ENCODE measurements at places on chromosomes 5 and 9. TPM values are rescaled to one million over a fixed set of nuclear protein-coding genes. Genes with fewer than 3 reads are reported as not detected.

The TAS2R1 gene
- not detected for polyA plus RNA-seq

The SLC46A2 gene
- 0.12 TPM for polyA plus RNA-seq

The SYK gene
- 33.3 TPM for polyA plus RNA-seq

The CCL19 gene
- polyA plus RNA-seq = not detected

The BSPRY gene
- polyA plus RNA-seq = 9.6 TPM

The IL33 gene
- 8.9 TPM for polyA plus RNA-seq

The NKD2 gene
- polyA plus RNA-seq = 12.9 TPM

The HARS2 gene
- 47.5 TPM for polyA plus RNA-seq

The RNF130 gene
- 69.1 TPM for polyA plus RNA-seq

The PCDHB3 gene
- polyA plus RNA-seq = 2.6 TPM

DNA sequence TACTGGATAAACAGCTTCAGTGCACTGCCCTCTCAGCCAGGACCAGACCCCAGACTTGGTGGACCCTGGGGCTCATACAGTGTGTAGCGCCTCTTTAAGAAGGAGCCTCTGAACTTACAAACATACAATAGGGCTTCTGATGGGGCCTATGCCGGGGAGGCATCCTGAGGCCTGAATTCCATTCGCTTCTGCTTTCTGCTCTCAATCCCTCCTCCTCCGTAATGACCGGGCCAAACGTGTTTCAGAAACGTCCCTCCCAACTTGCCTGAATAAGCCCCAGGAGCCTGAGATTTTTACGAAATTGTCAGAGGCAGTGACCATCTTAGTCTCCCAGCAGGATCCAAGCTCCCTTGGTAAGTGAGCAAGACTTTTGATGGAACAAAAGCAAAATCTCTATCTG is 128.1 kb upstream of the BOD1 start:
- no peak for DNase-seq

GRCh38 chr5:168339109-168339771 is 47.8 kb downstream of the WWC1 start:
- no peak for DNase-seq

DNA sequence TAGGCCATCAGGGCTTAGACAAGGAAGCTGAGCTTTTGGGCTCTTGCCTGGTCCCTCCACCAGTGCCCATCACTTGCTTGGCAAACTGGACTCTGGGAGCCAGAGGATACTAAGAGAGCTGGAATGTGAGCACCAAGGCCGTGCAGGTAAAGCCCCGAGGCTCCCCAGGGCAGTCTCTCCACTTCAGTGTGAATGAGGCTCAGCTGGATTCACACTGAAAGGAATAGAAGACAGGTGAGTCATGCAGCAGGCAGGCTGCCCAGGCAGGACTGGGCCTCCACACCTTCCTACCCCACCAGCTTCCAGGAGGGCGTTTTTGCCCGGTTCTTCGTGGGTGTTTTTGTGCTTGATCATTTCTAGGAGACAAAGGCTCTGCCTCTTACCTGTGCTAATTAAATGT is 7.3 kb upstream of the CTSV start:
- no peak for DNase-seq

- DNase-seq = no peak
Measured at GRCh38 chr9:37801287-37801850, 772 bp downstream of the DCAF10 start.

GRCh38 chr9:19320495-19320894 is 59.5 kb downstream of the RPS6 start:
- DNase-seq = no peak

DNA sequence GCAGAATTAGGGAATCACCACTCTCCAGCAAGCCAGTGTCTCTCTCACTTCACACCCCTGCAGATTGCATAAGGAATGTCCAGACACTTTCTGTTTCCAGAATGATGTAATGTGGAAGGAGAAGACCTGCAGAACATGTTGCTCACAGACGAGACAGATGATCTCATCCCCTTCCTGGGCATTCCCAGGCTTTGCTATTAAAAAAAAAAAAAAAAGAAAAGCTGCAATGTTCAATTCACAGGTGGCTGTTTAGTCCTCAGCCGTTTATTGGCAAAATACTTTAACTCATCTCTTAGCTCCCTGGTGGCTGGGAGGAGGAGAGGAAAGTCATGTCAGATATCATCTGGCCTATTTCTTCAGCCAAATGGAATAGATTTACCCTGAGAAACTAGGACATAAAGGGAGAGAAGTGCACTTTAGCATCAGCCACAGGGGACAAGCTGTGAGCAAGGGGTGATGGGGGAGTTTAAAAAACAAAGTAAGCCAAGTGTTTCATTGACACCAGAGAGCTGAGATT is 95.9 kb upstream of the TNC start:
- DNase-seq = no peak

- no peak for DNase-seq
Measured at GRCh38 chr9:70802206-70802605, 319.2 kb downstream of the TRPM3 start.

GRCh38 chr9:536597-537511 is 304.6 kb upstream of the DMRT1 start:
- no peak for DNase-seq

DNA sequence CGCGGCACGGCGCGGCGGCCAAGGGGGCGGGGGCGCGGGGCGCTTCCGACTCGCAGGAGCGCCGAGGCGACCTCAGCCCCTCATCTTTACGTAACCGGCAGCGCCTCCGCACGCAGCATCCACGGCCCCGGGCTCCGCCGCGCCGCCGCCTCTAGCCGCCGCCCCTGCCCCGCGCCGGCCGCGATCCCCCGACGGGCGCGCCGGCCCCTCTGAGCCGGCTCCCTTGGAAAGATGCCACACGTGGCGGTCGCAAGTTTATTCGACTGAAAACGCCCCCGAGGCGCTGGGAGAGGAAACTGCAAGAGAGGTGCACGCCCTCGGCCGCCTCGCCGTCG is 1.0 kb downstream of the KLF9 start:
- DNase-seq = no peak

DNA sequence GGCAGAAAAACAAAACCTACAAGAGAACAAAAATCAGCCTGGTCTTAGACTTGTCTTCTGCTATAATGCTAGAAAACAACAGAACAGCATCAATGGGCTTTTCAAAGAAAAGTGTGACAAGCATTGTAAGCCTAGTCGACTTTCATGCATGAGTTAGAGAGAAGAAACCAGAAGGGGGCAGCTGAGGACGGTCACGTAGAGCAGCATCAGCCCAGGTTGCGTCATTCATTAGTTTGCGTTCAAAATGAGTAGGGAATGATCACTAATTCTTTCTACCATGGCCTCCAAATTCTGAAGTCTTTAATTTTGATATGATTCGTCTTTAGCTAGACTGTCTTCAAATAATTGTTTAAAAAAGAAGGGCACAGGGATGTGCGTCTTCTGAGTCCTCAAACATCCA is 4.7 kb upstream of the ISCA1 start:
- DNase-seq = no peak

DNA sequence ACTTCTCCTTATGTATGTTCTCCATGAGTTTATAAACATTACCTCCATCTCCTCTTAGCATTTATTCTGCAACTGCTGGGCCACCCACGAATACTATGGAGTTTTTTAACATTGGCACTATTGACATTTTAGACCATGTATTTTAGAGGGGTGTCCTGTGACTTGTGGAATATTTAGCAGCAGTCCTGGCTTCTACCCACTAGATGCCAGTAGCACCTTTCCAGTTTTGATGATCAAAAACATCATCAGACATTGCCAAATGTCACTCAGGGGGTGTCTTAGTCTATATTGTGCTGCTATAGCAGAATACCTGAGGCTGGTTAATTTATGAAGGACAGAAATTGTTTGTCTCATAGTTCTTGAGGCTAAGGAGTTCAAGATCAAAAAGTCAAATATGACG is 187.5 kb upstream of the RORB start:
- DNase-seq = no peak

DNA sequence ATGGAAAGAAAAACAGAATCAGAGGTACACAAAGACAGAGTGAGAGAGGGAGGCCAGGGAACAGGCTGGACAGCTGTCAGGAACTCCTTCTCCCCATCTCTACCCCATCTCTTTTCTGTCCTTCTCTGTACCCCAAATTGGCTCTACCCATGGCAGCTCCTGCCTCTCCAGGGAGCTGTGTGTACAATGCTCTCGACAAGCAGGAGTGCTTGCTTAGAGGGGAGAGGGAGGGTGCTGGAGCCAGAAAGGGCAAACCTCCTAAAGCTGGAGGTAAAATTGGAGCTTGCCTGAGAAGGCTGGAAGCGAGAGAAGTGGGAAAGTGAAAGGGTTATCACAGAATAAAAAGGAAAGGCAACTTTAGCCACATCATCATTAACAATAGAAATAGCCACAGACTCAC is 6.4 kb downstream of the TPM2 start:
- no peak for DNase-seq

- no peak for DNase-seq
Measured at GRCh38 chr5:93454896-93455295, 126.1 kb downstream of the NR2F1-AS1 start.

GRCh38 chr5:71905834-71906711 is 187.0 kb downstream of the CARTPT start:
- DNase-seq = no peak

DNA sequence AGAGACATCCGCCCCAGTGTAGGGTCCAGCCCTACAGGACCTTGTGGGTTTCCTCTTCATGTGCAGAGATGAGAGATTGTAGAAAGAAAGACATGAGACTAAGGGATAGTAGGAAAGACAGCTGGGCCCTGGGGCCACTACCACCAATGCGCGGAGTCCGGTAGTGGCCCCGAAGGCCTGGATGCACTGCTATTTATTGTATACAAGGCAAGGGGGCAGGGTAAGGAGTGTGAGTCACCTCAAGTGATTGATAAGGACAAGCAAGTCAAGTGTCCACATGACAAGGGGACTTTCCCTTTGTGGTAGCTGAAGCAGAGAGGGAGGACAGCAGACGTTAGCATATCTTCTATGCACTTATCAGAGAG is 6.2 kb upstream of the TMEM141 start:
- DNase-seq = no peak

- no peak for DNase-seq
Measured at GRCh38 chr9:72292874-72293607, 72.0 kb downstream of the ZFAND5 start.

DNA sequence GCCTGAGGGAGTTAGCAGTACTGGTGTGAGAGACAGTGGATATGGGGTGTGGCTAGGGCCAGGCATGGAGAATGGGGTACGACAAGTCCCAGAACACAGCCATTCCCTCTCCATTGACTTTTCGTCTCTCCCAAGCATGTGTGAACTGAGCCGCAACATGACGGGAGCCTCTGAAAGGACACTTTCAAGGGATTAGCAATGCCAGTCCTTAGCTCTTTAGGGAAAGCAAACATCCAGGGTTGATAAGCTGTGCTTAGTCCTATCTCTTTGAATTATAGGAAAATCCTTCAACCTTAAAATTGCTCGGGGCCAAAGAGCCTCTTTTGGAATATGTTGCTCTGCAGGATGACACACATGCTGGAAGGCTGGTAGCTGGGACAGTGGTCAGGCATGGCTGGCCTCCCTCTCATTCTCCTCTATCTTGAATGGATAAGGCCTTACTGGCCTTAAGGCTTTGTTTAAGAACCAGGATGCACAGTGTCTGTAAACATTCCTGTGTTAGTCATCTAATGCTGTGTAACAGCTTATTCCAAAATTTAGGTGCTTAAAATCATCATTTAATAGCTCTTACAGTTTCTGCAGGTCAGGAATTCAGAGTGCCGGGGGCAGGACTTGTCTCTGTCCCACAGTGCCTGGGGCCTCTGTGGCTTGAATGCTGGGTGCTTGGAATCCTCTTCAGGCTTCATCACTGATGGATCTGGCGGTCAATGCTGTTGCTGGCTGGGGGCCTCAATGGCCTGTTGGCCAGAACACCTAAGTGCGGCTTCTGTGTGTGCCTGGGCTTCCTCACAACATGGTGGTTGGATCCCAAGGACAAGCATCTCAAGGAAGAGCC is 95.3 kb downstream of the PTTG1 start:
- no peak for DNase-seq

- DNase-seq = no peak
Measured at GRCh38 chr9:136578915-136579649, 33.2 kb upstream of the NOTCH1 start.

DNA sequence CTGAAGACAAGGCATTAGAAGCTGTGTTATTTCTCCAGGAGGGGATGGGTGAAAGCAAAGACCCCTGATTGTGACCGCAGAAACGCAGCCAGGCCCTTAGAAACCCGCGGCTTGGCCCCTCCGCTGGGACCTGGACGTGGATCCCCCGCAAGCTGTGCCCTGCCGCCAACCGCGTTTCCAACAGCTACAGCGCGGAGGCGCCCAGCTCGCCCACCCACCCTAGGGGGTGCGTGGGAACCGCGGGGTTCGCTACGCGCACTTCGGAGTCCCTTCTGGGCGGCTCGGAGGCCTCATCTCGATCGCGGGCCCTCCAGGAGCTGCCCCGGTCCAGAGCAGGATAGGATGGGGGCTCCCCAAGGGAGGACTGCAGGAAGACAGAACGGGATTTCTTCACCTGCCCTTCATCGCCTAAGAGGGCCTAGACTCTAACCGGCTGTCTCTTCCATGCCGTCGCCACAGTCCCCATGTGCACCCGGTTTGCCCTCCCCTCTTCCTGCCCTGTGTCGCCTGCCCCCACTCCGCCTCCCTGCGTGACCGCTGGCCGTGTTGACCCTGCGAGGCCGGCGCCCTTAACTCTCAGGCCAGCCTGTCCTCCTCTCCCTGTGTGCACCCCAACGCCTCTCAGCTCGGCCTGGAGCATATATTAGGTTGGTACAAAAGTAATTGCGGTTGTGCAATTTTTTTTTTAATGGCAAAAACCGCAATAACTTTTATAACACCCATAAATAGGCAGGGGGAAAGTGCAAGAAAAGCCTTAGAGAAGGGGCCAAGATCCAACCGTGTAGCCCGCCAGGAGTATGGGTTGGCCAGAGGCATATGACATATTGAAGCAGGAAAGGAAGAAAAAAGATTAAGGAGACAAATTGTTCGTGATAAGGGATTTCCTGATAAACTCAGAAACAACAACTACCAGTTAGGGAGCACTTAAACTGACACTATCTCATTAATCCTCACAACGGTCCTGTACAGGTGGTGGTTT is 68.1 kb upstream of the FREM1 start:
- DNase-seq = no peak

- DNase-seq = no peak
Measured at GRCh38 chr9:99259231-99259918, 37.3 kb downstream of the SEC61B start.

DNA sequence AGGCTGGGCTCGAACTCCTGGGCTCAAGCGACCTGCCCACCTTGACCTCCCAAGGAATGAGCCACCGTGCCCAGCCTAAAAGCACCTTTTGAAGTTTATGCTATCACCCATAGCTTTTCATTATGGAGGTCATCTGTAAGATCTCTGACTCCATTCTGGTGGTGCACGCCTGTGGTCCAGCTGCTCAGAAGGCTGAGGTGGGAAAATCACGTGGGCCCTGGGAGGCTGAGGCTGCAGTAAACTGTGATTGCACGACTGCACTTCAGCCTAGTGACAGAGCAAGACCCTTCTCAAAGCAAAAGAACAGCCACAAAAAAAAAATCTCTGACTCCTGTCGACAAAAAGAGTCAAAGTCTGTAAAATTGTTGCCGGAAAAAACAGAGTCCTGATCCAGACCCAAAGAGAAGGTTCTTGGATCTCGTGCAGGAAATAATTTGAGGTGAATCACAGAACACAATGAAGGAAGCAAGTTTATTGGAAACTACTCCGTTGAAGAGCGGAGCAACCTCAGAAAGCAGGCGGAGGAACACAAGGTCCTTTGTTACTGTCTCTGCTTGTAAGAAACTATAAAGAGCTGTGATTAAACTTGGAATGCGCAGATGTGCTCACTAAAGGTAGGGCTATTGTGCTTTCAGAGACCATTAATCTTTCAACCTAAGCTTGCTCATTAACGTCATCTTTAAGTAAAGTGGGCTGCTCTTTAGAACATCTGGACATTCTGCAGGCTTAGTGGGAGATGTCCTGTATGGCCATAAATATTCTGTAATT is 2.0 kb upstream of the HAUS6 start:
- DNase-seq = no peak

All from right renal cortex interstitium (tissue), 3 donors.